Esophagus squamous epithelium (tissue), 5 donors: ENCODE measurements at places on chromosomes 11 and 22.
A peak's percentile ranks its signal among the peaks of the same experiment; 100 is the strongest.

- DNase-seq = no peak
Measured at GRCh38 chr22:45091254-45091854, 72.4 kb upstream of the NUP50 start.

GRCh38 chr11:61195719-61196118 lies 7.6 kb upstream of the PGA3 start:
- no peak for DNase-seq

DNA sequence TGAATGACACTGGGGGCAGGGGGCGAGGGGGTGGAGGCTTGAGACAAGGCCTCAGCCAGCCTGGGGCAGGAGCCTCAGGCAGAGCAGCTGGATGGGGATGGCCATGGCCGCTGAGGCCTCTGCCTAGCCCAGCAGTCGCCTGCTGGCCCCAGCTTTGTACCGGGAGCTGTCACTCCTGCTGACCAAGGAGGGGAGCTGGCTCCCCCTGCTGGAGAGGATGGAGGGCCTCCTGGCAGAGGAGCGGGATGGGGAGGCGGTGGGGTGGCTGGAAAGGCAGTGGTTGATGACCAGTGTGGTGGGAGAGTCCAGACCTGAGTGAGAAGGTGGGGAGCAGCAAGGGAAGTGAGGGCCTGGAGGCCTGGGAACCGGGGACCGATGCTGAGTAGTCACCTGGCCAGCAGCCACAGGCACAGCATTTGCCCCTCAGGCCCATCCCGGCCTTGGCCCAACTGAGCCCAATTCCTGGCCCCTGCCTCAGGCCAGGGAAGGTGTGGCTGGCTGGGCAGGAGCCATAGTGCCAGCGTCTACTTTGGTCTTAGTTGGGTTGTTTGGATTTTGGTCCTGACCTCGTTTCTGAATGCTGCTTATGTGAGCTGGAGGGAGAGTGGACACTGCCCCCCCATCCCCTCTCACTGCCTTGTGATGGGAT lies 6.0 kb upstream of the SUSD2 start:
- no peak for DNase-seq

DNA sequence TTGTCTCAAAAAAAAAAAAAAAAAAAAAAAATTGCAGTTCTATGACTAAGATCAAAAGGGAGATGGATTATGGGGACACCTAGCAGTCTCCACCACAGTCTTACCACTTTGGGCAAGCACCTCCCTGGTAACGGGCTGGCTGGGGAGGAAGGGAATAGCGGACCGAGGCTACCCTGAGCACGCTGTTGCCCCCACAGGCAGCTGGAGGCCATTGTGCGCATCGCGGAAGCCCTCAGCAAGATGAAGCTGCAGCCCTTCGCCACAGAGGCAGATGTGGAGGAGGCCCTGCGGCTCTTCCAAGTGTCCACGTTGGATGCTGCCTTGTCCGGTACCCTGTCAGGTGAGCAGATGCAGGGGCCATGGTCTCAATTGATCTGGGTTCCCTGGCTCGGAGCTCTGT lies 21.2 kb downstream of the MCM5 start:
- DNase-seq = no peak

- DNase-seq = no peak
Measured at GRCh38 chr22:43319661-43320486, 23.3 kb downstream of the SCUBE1 start.

- no peak for DNase-seq
Measured at GRCh38 chr11:72825661-72826060, 11.4 kb downstream of the ATG16L2 start.

GRCh38 chr11:65575568-65576231 lies at the start of gene EHBP1L1:
Gene EHBP1L1 (plus strand): TSS chr11:65576053. CDS start chr11:65576303, 250 bp downstream.
- DNase-seq = no peak

- DNase-seq = no peak
Measured at GRCh38 chr11:82775736-82776346, 42.2 kb upstream of the FAM181B start.

DNA sequence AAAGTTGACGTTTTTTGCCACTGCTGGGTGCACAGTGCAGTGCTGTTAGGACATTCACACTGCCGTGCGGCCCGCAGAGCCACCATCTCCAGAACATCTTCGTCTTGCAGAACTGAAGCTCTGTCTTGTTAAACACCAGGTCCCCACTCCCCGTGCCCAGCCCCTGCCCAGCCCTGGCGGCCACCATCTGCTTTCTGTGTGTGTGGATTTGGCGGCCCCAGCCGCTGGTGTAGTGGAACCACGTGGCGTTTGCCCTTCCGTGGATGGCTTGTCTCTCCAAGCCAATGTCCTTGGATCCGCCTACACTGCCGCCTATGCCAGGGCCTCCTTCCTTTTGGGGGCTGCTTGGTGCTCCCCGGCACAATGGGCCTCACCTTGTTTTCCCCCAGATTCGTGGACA lies 8.2 kb upstream of the MUC5AC start:
- no peak for DNase-seq

- no peak for DNase-seq
Measured at GRCh38 chr11:92424281-92424680, 199.7 kb downstream of the FAT3 start.

DNA sequence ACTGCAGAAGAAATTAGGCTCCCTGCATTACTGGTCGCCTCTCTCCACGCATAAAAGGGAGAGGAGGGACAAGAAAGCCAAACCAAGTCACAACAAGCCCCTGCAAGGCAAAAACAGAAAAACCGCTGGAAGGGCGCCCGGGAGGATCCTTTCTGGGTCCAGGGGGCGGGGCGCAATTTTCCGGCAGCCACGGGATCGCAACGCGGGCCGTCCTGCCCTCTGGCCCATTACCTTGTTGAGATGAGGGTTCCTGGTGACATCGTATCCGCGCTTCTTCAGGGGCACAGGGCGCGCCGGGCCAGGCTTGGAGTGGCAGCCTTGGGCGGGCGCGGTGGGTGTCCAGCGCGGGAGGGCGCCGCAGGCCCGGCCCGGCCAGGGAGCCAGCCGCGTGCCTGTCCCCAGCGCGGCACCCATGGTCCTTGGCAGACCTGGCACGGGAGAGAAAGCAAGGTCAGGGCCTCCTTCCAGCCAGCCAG lies 847 bp downstream of the ME3 start:
- DNase-seq = no peak

GRCh38 chr11:4393209-4393857 lies at the start of gene TRIM21:
Gene TRIM21 (minus strand): TSS chr11:4393702. CDS start chr11:4390409, 3,293 bp downstream.
- DNase-seq = peak; percentile 8

- no peak for DNase-seq
Measured at GRCh38 chr22:42366806-42367581, 65.2 kb downstream of the NFAM1 start.

DNA sequence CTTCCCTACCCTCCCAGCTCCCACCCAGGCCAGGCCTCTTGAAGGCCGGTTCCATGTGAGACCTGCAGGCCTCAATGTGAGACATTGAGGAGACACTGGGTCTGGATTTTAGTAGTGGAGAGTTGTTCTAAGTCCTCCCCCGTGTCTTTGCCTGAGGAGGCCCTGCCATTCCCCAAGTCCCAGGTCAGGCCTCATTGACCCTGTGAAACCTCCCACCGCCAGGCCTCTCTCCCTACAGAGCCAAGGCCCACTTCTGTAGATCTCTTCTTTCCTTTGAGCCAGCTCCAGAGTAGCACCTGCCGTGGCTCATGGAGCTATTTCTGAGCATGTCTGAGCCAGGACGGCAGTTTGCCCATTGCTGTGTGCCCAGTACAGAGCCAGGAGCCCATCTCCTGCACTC lies 1419.6 kb downstream of the TBC1D22A start:
- no peak for DNase-seq

GRCh38 chr22:47042116-47042825 lies 279.8 kb downstream of the TBC1D22A start:
- no peak for DNase-seq

GRCh38 chr22:48927591-48927990 lies 900.1 kb downstream of the BRD1 start:
- no peak for DNase-seq

DNA sequence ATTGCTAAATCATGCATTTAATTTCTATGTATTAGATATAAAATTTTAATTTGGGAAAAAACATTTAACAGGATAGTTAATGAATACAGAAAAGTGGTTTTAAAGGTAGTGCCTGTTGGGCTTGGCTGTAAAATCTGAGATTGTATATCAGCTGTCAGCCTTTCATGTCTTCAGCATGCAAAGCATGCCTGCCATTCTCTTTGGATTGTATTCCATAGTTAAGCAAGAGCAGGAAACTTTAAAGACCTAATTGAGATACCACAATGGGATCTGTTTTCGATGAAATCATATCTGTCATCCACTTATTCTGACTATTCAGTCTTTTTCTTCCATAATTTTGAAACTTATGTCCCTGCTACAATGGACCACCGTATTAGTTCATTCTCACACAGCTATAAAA lies 451.0 kb upstream of the DDI1 start:
- no peak for DNase-seq

- no peak for DNase-seq
Measured at GRCh38 chr22:48900327-48900597, 927.4 kb downstream of the BRD1 start.

- no peak for DNase-seq
Measured at GRCh38 chr11:118895093-118896039, 11.7 kb downstream of the CXCR5 start.

DNA sequence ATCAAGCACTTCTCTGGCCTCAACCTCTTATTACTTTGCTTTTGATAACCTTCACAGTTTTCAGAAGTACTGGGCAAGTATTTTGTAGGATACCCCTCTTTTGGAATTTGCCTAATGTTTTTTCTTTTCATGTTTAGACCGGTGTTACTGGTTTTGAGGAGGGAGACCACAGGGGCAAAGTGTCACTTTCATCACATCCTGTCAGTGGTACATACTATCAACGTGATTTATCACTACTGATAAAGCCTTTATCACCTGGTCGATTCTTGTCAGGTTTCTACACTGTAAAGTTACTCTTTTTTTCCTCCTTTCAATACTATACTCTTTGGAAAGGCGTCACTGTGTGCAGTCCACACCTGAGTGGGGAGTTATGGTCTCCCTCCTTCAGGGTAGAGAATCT lies 26.7 kb downstream of the QSER1 start:
- no peak for DNase-seq

DNA sequence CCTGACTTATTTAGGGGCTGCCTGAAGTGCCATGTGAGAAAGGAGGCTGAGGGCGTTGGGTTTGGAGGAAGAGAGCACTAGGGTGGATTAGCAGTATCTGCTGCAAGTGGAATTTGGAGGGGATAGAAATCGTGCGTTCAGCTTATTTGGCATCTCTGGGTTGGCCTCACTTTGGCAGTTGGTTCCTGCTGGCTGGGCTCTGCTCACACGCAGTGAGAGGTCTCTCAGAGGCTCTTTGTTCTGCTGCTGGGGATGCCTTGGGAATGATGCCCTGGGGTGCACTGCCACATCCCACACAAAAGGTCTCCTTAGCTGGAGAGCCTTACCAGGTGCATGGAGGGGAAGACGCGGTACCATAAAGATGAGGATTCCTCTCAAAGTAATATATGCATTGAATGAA lies 17.7 kb upstream of the MICAL2 start:
- DNase-seq = no peak

DNA sequence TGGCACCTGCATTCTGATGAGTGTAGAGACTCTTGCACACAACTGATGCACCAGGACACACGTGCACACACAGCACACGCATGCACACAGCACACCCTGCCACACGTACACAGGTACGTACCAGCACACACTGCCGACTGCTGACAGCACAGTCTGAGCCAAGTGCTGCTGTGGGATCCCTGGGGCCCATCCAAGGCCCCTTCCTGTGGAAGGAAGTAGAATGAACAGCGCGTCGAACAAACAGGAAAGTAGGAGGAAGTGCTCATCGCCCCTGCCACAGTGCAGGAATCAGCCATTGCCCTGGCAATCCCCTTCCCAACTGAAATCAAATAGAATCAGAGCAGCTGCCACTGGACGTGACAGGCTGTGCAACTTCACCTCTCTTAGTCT lies 57.9 kb downstream of the CD82 start:
- DNase-seq = no peak

- no peak for DNase-seq
Measured at GRCh38 chr11:108672113-108672512, 7.2 kb downstream of the DDX10 start.

DNA sequence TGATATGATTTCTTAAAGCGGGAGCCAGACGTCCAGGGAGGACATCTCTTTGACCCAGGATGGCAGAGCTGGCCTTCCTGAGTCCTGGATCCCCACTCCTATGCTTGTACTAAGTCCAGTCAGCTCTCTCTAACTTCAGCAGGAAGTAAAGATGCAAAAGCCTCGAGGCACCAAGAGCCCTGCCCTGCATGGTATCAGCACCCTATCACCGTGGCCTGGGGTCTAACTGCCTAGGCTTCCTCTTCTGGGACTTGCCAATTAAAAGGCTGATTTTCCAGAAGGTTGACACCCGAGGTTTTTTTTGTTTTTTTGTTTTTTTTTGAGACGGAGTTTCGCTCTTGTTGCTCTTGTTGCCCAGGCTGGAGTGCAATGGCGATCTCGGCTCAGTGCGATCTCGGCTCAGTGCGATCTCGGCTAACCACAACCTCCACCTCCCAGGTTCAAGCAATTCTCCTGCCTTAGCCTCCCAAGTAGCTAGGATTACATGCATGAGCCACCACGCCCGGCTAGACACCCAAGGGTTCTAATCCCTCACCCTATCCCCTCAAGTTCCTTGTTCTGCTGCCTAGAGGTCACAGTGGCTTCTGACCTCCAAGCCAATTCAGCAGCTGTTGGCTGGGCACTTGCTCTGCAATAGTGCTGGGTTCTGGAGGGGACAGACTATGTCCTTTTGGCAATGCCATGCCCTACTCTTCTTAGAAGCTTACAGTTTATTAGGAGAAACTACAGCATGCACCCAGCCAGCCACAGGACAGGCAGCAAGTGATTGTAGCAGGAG lies 50.6 kb upstream of the FTH1 start:
- no peak for DNase-seq

DNA sequence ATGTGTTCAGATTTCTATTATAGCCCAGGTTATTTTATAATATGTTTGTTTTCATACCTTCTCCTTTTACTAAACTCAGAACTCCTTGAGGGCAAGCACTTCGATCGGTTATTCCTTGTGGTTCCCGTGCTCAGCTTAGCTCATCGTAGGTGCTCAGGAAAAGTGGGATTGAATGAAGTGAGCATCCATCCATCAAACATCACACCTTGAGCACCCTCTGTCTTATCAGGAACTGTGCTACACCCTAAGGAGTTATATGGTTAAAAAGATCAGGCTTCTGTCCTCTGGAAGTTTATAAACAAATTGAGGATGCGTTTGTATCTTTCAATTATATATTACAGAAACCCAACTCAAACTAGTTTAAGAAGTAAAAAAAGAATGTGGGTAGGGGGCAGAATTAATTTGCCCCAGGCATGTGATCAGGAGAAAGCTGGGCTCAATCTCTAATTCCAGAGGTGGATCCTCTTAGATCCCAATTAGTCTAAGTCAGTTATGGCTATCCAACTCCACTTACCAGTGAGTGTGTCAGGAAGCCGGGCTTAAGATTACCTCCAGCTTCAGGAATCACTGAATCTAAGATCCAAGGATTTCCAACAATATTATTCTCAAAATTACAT lies 59.9 kb upstream of the RRAS2 start:
- DNase-seq = no peak

- DNase-seq = no peak
Measured at GRCh38 chr11:12674936-12675696, 895 bp downstream of the TEAD1 start.
